ENCODE measurements at places on chromosomes 4 and X.

DNA sequence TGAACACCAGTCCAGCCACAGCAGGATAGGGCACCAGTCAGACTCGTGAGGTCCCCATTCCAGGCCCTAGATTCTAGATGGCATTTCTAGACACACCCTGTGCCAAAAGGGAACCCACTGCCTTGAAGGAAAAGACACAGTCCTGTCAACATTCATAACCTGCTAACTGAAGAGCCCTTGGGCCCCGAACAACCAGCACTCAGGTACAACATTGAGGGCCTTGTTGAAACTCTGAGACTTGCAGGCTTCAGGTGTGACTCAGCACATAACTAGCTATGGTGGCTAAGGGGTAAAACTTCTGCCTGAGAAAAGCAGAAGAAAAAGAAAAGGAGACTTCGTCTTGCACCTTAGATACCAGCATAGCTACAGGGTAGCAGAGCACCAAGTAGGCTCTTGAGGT is 252.9 kb upstream of the GRID2 start:
- no peak for DNase-seq

DNA sequence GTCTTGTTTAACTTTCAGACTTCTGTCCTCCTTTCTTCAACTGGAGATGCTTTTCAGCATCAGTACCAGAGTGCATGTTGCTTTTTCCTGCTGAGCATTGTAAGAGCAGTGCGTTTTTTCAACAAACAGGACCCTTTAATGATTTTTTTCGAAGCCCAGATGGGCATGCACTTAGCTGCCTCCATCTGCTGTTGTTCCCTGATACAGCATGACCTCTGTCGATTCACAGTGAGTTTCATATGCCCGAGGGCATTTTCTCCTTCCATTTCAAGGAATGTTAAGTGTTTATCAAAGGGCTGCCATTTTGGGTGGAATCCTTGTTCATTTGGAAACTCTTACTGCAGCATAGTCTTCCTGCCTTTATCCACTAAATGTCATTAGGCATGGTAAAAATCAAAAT is 428.6 kb downstream of the DTHD1 start:
- no peak for DNase-seq

- DNase-seq, result no peak
Observed at GRCh38 chr4:127997534-127998388, 32.6 kb downstream of the ABHD18 start.

DNA sequence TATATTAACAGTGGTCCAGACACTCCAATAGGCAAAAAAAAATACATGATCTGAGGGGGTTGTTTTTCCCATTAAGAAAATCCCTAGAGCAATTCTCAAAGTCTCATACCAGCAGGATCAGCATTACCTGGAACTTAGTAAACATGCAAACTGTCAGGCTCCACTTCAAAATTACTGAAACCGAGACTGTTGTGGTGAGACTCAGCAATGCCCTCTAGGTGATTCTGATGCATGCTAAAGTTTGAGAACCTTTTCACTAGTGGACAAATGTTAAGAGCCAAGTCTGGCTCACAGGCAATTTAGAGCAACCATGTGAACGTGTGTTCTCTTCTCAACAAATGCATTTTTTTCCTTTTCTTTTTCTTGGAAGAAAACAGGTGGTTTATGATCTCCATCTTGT is 30.2 kb downstream of the NEK1 start:
- no peak for DNase-seq

DNA sequence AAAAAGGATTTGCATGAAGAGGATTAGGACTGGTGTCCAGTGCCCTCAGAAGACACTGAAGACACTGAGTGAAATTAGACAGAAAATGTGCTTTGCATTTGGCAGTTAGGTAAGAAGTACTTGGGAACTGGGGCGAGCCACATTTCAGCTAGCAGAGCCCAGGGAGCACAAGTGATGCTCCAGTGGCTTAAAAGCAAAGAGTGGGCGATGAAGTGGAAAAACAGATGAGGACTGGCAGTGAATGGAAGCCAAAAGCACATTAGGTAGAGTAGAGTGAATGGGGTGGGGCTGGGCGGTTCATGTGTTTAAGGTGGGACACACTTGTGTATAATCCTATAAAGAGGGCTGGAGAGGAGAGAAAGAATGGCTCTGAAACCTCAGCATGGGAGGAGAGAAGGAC is 18.4 kb downstream of the DCLK2 start:
- no peak for DNase-seq

DNA sequence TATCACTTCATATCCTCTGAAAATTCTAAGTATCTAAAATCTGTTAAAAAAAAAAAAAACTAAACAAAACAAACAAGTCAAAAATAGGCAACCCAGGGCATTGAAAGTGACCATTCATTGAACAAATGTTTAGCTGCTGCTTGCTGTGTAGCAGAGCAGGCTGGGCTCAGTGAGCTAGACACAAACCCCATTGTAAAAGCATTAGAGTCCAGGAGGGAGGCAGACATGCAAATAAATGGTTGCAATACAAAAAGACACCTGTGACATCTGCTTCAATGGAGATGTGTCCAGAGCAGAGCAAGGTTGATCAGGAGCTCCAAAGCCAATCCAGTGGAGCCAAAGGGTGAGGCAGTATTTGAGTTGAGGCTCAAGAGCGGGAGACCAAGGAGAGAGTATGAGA is 267.3 kb upstream of the GATB start:
- no peak for DNase-seq
